Amygdala (tissue), 56 donors: ENCODE measurements at places on chromosomes 7 and 10.

GRCh38 chr7:134750083-134751062 is 29.1 kb upstream of the CALD1 start:
- peak; percentile 32 for DNase-seq

DNA sequence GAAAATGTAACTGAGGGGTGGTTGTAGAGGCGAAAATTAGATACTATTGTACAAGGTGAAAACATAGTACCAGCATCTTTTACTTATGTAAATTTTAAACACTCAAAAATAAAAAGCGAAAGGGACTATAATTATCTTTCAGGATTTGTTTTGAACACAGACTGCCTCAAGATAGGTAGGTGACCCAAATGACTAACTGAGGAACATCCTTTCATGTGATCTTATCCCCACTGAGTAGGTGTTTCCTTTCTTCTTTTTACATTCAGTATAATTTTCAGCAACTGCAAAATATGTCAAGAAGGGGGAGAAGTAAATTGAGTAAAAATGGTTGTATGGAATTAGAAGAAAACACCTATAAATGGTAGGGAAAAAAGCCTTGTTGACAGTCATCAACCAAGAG is 236.7 kb downstream of the PHF14 start:
- no peak for DNase-seq

DNA sequence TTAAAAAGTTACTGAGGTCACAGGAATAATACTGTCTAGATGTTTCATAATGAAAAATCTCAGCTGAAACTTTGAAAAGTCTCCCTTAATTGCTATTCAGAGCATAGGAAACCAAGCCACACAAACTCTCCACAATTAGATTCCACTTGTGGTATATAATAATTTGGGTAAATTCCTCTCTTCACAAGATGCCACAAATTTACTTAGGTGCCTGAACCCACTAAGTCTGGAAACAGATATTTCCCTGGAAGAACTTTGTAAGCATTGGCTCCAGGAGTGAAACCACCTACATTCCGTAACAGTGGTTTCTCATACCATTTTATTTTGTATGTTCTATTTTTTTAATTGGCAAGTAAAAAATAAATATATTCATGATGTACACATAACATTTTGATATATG is 493.4 kb downstream of the SEMA3D start:
- DNase-seq: no peak

DNA sequence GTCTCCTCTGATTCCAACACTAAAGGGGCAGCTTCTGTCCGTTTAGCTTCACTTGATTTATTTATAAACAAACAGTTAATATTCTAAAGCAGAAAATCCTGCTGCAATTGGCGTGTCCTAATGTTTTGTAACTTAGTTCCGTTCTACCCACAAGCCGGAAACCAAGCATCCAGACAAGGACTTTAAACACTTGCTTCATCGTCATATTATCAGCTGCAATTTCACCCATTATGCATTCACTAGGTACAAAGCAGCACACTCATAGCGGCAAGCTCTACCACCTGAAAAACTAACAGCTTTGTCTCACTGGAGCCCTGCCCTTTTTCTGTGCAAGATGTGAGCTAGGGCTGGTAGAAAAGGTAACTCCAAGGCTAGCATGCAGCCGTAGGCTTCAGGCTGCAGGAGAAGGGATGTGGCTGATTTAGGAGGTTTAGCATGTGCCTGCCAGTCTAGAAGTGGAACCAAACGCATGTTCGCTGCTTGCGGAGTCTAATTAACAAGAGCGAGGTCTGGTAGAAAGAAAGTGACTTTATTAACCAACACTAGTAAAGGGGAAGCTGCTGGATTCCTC is 43.7 kb upstream of the BPGM start:
- peak; percentile 7 for DNase-seq

DNA sequence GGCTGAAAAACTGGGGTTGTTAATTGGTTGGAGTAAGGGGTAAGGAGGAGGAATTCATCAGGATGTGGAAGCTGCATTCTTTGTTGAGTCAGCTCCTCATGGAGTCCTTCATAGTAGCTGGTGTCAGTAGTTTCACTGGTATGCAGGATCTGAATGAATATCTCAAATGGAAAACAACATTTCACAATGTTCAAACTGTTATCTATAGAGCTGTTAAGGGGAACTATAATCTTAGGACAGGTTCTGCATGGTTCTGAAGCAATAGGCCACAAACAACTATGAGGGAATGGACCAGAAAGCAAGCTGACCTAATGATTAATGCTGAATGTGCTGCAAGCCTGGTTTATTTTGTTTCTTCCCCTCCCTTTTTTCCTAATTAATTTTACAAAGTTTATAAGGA is 225.8 kb downstream of the IPMK start:
- no peak for DNase-seq

GRCh38 chr10:85995791-85996190 is 370.8 kb downstream of the GRID1 start:
- DNase-seq: peak; percentile 29

DNA sequence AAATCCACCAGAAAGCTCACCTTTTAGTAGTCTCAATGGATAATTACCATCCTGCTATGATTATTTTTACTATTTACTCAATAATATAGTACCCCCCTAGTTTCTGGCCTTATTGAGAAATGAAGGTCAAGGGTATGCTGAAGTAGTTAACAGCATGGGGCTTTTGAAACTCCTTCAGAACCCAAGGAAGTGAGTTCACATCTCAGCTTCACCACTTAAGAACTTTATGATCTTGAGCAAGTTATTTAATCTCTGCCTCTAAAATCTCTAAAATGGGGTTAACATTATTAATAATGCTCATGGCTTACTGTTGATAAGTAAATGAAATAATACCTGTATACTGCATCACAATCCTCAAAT is 5.8 kb downstream of the MTPN start:
- no peak for DNase-seq

GRCh38 chr7:101924171-101924570 is 106.7 kb downstream of the CUX1 start:
- DNase-seq: no peak

DNA sequence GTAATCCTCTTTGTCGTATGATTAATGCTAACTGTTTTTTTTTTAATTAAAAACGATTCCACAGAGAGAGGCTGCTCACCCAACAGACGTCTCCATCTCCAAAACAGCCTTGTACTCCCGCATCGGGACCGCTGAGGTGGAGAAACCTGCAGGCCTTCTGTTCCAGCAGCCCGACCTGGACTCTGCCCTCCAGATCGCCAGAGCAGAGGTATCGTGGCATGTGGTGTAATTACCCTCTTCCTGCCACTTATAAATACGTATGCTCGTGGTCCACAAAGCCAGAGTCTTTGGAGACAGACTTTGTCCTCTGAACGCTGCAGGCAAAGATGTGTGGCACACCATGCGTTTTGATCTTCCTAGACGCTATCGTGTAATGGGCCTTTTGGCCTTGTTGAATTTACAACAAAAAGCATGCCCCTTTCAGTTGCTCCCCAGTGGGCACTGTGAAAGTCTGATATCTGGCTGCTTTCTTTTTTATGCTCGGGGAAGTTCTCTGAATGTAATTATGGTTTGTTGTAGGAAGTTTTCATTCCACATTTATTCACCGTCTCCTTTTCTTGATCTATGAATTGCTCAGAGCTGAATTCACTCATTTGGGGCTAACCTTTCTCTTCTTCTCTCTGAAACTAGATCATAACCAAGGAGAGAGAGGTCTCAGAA is 33.6 kb upstream of the BTBD16 start:
- no peak for DNase-seq
